Stimulated activated CD4-positive, alpha-beta T cell treated with anti-CD3 and anti-CD28 coated beads, Interleukin-1b, Interleukin-23, amount 100 ng/mL, for 24 hours (primary cell): ENCODE measurements at places on chromosomes 1 and 21.

DNA sequence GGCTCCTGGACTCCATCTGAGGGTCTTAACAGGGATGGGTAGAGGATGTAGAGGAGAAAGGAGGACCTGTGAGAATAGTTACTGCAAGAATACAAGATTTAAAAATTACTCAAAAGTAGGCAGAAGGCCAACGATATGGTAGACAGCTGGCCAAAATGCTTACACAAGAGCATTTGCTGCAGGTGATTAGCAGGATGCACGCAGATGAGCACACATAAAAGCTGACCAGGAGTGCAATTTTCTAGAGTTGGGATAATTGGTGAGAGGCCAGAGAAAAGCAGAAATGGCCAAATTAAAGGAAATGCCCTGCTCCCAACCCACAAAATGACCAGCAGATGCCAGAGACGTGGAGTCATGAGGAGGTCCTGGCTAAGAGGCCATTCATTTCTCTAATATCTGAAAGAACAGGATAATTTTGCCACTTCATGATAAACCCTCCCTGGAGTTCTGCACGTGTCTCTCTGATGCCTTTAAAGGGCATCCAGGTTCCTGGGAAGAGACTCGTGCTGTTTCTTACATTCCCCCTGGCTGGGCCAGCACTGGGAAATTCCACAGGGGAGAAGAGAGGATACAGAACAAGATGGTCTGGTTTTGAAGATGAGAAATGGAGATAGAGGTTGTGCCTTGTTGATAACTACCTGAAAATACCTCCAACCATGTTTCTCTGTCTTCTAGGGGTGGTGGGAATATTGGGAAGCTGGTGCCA is 62.3 kb upstream of the KCNA3 start:
- DNase-seq: no peak

DNA sequence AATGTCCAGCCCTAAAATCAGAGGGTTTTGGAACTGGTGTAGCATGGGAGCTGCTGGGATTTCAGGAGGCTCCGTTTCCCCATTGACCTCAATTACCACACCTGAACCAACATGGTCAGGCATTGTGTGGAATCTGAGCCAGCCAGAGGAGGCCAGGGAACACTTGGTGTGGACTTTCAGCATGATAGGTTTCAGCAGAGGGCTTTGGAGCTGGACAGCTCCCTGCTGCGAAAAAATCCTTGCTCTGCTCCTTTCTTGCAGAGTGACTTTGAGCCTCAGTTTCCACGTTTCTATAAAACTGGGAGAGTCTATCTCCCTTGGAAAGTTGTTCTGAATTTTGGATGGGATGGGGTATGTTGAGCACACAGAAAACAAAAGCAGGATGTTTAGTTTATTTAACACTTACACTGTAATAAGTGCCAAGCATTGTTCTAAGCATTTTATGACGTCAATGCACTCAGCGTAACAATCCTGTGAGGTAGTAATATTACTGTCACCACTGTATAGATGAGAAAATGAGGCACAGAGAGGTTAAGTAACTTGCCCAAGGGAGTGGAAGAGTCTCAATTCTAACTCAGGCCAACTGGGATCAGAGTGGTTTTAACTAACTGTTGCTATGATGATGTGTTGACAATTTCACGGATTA is 168.0 kb downstream of the GRIK3 start:
- no peak for DNase-seq

- DNase-seq: no peak
Observed at GRCh38 chr1:98104289-98104688, 183.5 kb upstream of the DPYD start.

DNA sequence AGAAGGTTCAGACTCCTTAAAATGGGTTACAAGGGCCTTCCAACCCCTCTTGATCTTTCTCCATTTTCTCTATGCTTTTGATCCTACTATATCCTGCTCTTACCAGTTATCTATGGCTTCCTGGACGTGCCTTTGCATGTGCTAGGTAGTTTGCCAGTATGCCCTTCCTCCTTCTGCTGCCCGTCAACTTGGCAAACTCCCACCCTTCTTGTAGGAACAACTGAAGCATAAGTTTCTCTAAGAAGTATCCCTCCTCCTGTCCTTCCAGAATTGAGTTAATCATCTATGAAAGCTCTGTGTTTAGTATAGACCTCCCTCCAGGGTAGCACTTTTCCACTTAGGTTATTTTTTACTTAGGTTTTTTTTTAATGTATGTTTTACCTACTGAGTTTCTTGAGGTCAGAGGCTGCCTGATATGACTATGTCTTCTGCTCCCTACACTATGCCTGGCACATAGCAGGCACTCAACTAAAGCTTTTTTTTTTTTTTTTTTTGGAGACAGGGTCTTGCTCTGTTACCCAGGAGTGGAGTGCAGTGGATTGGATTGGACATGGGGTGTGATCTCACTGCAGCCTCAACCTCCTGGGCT is 10.0 kb upstream of the IGSF3 start:
- no peak for DNase-seq

DNA sequence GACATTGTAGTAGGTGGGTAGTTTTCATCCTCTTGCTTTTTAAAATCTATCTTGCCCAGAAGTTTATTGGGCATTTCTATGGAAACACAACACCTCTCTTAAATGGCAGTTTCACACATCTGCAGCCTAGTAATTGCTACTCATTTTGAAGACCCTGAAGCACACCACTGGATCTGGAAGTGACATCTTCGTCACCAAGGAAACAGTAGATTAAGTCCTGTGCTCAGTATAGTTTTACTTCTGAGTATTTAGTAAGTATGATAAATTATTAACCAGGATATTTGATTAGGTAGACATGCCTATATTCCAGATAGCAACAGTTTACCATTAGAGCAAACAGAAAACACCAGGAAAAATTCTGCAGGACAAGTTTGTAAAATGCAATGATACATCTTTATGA is 48.7 kb downstream of the UCK2 start:
- no peak for DNase-seq

- DNase-seq: no peak
Observed at GRCh38 chr1:177103005-177103852, 61.3 kb downstream of the ASTN1 start.

GRCh38 chr1:46057781-46058180 is 74.6 kb downstream of the PIK3R3 start:
- DNase-seq: no peak

- DNase-seq: no peak
Observed at GRCh38 chr21:39141502-39141901, 41.7 kb downstream of the PSMG1 start.

- DNase-seq: no peak
Observed at GRCh38 chr1:176701151-176701866, 238.3 kb downstream of the PAPPA2 start.

GRCh38 chr1:168101336-168101735 is 35.4 kb downstream of the GPR161 start:
- no peak for DNase-seq

DNA sequence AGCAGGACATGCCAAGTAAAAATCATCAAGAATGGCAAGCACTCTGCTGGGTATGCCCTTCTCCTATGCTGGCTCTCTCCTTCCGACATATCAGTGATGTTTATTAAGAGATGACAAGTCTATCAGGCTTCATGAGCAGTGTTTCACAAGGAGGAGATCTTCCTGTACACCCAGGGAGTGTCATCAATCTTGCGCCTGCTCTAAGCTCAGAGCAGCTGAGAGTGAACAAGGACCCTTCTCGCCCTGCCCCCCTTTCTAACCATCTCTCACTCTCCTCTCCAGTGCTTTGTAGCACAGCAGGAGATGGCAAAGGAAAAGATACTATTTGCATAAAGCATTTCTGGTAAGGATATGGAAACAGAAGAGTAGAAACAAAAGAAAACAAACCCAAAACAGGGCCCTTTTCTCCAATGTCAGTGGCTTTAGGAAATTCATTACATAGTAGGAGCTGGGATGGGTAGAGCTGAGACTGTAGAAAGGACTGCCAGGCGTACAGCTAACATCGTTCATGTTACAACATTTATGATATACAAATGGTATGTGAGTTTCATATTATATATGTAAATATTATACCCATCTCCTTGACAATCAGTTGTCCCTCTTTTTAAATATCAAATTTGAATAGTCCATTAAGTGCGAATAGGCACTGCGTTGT is 201.7 kb downstream of the NUF2 start:
- DNase-seq: no peak

- DNase-seq: no peak
Observed at GRCh38 chr1:223706077-223706973, 6.0 kb upstream of the CAPN2 start.

- no peak for DNase-seq
Observed at GRCh38 chr1:6915999-6916565, 130.8 kb downstream of the CAMTA1 start.

DNA sequence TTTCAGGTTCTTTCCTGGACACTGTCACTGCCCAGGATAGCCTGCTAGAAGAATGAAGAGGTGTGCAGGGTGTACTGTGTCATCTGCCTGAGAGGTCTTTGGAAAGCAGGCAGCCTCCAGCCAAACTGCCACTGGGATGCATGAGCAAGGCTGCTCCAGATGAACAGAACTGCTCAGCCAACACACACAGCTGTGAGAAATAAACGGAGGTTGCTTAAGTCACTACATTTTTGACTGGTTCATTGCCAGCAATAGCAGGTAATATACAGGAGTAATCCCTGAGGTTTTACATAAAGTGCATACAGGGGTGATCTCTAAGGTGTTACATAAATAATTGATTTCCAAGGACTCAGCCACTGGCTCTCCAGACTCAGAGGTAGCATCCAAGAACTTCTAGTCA is 516.9 kb downstream of the BRINP3 start:
- no peak for DNase-seq

- DNase-seq: no peak
Observed at GRCh38 chr21:34881839-34882371, 167.2 kb downstream of the RUNX1 start.

DNA sequence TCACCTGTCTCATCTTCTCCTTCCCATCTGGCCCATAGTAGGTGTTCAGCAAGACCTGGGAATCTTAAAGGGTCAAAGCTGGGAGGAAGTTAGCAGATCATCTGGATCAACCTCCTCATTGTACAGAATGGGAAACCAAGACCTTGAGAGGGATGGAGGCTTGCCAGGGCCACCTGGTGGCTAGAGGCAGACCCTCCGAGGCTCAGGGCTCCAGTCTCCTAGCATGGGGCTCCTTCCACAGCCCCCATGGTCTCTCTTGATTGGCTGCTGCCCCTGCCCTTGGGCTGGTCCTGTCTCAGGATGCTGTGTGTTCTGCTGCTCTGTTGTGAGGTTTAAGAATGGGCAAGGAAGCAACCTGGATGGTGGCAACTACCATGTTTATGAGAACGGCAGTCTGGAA is 68.7 kb upstream of the CNTN2 start:
- DNase-seq: no peak

DNA sequence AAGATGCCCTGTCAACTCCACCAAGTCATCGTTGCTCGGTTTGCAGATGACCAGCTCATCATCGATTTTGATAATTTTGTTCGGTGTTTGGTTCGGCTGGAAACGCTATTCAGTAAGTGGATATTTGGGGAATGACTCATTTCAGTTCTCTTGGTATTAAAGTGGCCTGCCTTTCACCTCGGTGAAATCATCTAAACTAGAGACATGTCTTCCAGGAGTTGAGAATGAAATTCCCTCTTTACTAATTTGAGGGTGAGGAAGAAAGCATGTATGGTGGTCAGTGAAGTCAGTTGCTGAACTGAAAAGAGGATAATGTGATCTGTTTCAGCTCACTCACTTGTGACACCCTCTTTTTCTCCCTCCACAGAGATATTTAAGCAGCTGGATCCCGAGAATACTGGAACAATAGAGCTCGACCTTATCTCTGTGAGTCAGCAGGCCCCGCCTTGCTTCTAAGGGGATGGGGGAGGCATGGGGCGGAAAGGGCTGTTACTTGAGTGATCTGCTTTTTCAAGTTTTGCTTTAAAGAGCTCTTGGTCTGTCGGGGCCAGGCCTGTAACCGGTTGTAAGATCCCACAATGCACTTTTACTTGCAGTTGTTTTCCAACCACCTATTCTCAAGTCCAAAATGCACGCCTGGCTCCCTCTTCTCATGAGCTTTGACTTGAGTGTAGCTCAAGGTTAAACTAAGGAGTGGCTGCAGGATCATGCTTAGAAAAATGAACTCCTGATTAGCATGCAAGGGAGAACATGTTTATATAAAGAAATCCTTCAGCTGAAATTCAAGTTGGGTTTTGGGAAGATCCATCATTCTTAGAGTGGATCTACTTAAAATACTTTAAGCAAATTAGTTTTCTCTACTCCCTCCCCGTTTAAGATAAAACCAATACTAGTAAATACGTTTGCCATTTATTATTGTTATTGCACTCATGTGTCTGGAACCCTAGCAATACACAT is 59.8 kb downstream of the CAPN2 start:
- DNase-seq: no peak

GRCh38 chr1:228339059-228339704 is 67.5 kb downstream of the TRIM11 start:
- DNase-seq: no peak

GRCh38 chr1:234331507-234331906 is 41.7 kb upstream of the COA6 start:
- no peak for DNase-seq

DNA sequence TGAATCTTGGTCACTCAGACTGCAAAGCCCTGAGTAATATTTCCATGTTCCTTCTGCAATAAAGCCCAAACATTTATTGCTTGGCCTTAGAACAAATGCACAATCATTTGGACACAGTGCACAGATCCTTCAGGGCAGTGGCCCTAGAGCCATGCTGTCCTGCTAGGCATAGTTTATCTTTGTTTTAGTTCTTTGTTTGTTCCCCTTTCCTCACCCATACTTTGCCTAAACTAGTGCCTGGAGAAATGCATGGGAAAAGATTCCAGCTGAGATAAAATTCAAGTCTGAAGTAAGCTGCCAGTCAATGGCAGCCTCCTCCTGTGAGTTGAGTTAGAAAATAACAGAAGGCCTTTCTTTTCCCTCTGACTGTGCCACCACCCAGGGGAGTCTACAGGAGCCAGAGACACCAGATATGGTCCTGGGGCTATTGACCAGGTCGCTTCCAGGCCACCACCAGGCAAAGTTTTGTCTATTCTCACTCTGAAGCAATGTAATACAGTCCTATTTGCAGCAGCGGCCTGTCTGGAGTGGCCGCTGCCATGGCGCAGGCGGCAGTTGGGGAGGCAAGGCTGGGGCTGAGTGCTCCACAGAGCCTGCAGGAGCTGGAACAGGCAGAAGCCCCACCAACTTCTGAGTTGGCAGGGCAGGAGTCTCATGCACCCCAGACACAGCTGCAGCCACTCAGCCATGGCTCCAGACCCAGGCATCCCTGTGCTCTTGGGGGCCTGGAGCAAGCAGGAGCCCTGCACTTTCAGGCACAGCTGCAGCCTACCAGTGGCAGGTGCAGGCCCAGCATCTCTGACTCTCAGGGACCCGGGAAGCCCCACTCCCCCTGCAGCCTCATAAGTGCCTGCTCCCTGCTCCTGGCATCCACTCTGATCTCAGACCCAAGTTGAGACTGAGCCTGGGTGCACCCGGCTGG is 258.6 kb downstream of the GPATCH2 start:
- DNase-seq: no peak

DNA sequence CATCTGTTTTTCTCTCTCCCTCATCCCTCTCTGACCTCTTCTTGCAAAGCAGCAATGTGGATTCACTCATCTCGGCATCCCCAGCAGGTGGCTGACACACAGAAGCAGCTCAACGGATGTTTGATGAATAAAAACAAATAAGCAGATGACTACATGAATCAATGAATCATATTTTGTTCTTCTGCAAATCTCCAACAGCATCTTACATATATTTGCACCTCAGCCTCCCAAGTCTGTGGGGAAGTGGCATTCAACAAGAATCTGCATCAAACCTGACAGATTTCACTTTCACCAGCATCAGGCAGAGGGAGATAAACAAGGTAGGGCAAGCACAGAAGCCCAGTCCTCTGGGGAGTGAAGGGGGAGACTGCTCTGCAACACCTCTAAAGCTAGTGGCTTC is 34.0 kb downstream of the CAPN8 start:
- DNase-seq: no peak
